CD4-positive, alpha-beta memory T cell (primary cell): ENCODE measurements at places on chromosomes 6 and 20. TPM values are rescaled to one million over a fixed set of nuclear protein-coding genes. Genes with fewer than 3 reads are reported as not detected.
A peak's percentile ranks its signal among the peaks of the same experiment; 100 is the strongest.

DNA sequence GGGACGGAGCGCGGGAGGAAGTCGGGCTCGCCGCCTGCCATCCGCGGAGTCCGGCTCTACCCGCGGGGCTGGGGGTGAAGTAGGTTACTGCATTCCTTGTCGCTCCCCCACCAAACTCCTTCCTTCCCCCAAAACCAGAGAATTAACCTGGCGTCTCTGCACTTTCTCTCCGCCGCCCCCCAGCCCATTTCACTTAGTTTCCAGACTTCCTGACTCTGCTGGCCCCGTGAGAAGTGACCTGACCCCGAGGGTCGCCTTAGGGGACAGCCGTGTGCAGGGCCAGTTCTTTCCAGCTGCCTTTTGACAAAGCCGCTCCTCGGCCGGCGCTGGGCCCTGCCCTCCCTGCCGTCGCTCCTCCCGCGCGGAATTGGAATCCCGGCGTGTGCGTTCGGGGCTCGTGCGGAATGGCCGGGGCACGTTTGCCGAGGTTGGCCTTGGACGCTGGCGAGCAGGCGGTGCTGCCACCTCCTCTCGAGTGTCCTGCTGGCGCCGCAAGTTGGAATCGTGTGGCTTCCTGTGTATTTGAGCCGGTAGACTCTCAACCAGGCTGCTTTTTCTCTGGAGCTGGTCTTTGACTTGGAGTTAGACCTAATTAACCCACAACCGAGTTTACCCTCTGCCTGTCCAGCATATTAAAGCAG lies 650 bp downstream of the DCBLD1 start:
- peaks cover 21% of the 10 kb centered on the region for H3K4me1 ChIP-seq
- peak overlapping the region; percentile 57 for H3K4me3 ChIP-seq
- H3K27me3 ChIP-seq, result no peaks in the 10 kb centered on the region

DNA sequence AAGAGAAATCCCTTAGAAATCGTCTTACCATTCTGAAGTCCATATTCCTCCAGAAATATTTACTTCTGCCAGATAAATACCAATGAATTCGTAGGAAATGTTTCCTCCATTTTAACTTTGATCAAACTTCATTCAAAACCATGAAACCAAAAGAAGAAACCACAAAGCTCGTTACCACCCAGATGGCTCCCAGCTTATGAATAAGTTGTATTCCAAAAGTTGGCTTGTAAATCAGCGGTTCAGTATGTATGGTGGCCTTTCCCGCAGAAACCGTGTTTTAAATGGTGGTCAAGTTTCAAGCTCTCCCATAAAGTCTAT lies 73.6 kb upstream of the RIPOR2 start:
- no peak for DNase-seq
- H3K27me3 ChIP-seq, result no peaks in the 10 kb centered on the region
- H3K27ac ChIP-seq, result peak overlapping the region; percentile 40
- peaks cover 84% of the 10 kb centered on the region for H3K4me1 ChIP-seq
- H3K4me3 ChIP-seq, result no peak overlapping the region

Gene TFAP2C
- not detected for total RNA-seq

Gene PPP1R14C
- total RNA-seq, result not detected

DNA sequence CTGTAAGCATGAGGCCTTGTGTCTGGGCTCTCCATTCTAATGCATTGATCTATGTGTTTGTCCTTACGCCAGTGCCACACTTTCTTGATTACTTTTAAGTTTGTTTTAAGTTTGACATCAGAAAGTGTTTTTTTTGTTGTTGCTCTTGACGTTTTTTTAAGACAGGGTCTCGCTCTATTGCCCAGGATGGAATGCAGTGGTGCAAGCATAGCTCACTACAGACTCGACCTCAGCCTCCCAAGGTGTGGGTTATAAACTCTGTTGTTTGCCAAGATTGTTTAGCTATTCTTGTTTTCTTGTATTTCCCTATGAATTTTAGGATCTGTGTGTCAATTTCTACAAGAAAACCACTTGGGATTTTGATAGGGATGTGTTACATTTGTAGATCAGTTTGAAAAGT lies 5.6 kb downstream of the MCUR1 start:
- H3K27me3 ChIP-seq, result no peaks in the 10 kb centered on the region
- DNase-seq, result no peak
- H3K36me3 ChIP-seq, result peaks cover 4% of the 10 kb centered on the region
- H3K4me1 ChIP-seq, result peaks cover 20% of the 10 kb centered on the region
- H3K4me3 ChIP-seq, result no peak overlapping the region

Gene RBPJL
- not detected for total RNA-seq

Gene POU5F1
- not detected for total RNA-seq

Gene C6orf52
- 1.5 TPM for total RNA-seq

Gene OR2B6
- not detected for total RNA-seq

Gene MYT1
- not detected for total RNA-seq

Gene ANKS1A
- total RNA-seq, result 13.7 TPM

DNA sequence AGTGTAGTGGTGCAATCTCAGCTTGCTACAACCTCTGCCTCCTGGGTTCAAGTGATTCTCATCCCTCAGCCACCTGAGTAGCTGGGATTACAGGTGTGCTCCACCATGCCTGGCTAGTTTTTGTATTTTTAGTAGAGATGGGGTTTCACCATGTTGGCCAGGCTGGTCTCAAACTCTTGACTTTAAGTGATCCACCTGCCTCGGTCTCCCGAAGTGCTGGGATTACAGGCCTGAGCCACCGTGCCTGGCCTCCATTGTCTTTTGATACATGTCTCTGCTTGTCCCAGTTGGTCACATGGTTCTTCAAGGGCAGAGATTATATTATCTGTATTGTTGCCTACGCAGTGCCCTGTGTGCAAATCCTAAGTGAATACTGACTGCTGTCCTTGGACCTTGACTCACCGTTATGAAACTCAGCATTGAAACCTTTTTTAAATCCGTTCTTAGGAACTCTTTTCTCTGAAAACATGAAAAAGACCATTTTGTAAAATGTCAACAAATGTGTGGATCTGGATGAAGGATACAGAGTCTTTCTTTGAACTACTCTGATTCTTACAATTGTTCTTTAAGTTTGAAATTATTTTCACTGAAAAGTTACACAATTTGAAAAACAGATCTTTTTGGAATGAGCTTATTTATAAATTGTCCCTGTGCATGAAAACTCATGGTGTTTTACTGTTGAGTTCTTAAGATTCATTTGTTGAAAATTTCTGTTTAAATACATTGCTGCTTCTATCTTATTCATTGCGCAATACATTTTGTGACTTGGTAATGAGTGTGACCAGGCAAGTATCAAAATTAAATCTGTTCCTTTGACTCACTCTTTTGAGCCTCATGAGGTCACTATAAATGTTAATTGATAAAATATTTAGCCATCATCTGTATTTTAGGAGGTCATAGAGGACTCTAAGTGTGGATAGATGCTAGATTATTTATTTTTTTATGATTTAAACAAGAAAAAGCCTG lies 293.5 kb downstream of the UTRN start:
- no peak for DNase-seq
- H3K27me3 ChIP-seq, result no peaks in the 10 kb centered on the region
- peaks cover 30% of the 10 kb centered on the region for H3K36me3 ChIP-seq

Gene KCNK16
- not detected for total RNA-seq

GRCh38 chr6:140058863-140059262 lies 684.4 kb upstream of the CITED2 start:
- H3K36me3 ChIP-seq, result no peaks in the 10 kb centered on the region
- H3K4me1 ChIP-seq, result no peaks in the 10 kb centered on the region
- H3K27ac ChIP-seq, result no peak overlapping the region
- H3K4me3 ChIP-seq, result no peak overlapping the region

DNA sequence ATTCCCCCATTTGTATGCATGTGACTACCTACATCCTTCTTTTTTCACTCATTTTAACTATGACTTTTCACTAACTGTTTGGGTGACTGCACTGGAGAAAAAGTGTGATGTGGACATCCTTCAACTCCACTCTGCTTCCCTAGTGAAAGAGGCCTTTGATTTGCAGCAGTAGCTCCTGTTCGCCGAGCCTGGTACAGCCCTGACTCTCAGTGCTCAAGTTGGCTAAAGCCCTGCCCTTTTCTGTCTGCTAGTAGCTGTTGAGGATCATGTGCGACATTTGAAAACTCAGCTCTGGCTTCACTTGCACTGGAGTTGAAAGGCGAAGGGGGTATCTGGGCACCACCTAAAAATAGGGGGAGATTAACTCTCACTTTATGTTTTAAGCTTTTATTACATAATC lies 42.1 kb downstream of the DAAM2 start:
- H3K4me3 ChIP-seq, result no peak overlapping the region
- H3K36me3 ChIP-seq, result no peaks in the 10 kb centered on the region
- no peak overlapping the region for H3K27ac ChIP-seq
- no peaks in the 10 kb centered on the region for H3K27me3 ChIP-seq

- H3K4me3 ChIP-seq, result no peak overlapping the region
- no peaks in the 10 kb centered on the region for H3K36me3 ChIP-seq
- H3K27me3 ChIP-seq, result no peaks in the 10 kb centered on the region
These were observed 24.2 kb downstream of the PDRG1 start for GRCh38 chr20:31927627-31928159.

DNA sequence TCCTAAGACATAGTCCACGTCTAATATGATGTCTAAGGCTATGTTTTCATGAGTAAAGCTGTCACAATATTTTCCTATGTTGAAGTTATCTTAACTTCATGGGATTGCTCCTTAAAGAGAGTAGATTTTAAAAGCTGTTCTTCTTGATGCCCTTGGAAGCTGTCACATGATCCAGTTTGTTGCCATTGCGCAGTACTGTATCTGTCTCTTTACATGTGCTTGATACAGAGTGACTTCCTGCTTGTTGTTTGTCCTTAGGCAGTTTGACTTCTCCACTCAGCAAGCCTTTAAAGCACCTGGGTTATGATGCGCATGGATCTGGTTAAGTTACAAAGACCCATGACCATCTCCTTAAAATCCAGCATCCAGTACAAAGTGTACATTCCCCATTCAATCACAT lies 85.4 kb downstream of the CDYL start:
- H3K36me3 ChIP-seq, result no peaks in the 10 kb centered on the region
- H3K4me1 ChIP-seq, result no peaks in the 10 kb centered on the region
- no peak for DNase-seq
- no peaks in the 10 kb centered on the region for H3K27me3 ChIP-seq
- H3K4me3 ChIP-seq, result no peak overlapping the region
- no peak overlapping the region for H3K27ac ChIP-seq

DNA sequence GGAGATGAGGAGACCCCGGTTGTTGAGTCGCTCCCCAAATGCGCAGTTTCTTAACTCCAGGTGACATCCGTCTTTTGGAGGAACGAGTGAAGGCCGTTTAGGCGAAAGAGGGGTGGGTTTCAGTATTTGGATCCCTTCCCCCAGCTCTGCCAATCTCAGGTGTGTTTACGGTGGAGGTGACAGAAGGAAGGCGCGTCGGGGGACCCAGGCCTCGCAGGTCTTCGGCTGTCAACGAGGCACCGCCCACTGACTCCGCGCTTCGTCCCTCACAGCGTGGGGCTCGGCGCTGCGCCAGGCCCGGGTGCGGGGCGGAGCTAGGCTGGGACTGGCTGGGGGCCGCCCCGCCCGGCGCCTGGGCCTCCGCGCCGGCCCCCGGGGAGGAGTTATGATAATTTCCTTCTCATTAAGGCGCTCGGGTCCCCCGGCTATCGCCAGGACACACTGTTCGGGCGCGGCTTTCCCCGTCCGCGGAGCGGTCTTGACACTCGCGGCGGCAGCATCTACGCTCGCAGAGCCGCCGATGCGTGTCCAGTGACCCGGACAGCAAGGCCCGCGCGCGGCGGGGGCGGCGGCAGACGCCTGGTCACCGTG lies at the start of gene TFAP2C:
Gene TFAP2C (plus strand): TSS at position 434 of the 591 bp plus-strand sequence. CDS start 239 bp downstream, outside the sequence.
- H3K36me3 ChIP-seq, result no peaks in the 10 kb centered on the region
- H3K27ac ChIP-seq, result no peak within 1 kb of the TSS
- H3K4me1 ChIP-seq, result peaks cover 18% of the 10 kb centered on the region
- H3K27me3 ChIP-seq, result peaks cover 35% of the 10 kb centered on the region
- H3K4me3 ChIP-seq, result no peak within 1 kb of the TSS
- DNase-seq, result no peak

GRCh38 chr6:4904461-4905025 lies 99.3 kb downstream of the RPP40 start:
- H3K27ac ChIP-seq, result no peak overlapping the region
- no peak for DNase-seq
- no peak overlapping the region for H3K4me3 ChIP-seq
- H3K36me3 ChIP-seq, result no peaks in the 10 kb centered on the region
- H3K4me1 ChIP-seq, result peaks cover 12% of the 10 kb centered on the region
- no peaks in the 10 kb centered on the region for H3K27me3 ChIP-seq

Gene TAGAP
- 161 TPM for total RNA-seq

Gene NKX2-4
- not detected for total RNA-seq

GRCh38 chr6:120083186-120083585 lies 733.6 kb upstream of the MAN1A1 start:
- H3K36me3 ChIP-seq, result no peaks in the 10 kb centered on the region
- DNase-seq, result no peak
- no peak overlapping the region for H3K27ac ChIP-seq
- no peaks in the 10 kb centered on the region for H3K27me3 ChIP-seq

Gene POM121L2
- not detected for total RNA-seq

DNA sequence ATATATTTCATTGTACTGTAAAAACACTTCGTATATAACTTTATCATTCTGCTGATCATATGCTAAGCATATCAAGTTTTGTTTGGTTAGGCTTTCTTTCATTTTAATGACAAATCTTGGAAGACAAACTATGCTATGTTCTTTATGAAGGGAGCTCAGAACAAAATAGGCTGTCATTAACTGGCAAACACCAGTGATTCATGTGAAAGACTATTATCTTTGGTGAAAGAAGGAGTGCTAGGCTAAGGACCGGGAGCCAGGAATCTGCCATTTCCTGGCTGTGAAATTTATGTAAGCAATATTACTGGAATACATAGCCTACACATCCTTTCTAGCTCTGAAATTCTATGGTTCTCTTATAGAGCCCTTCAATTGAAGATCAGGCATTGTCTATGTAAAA lies 136.2 kb upstream of the CCN2 start:
- H3K36me3 ChIP-seq, result no peaks in the 10 kb centered on the region
- H3K4me3 ChIP-seq, result no peak overlapping the region
- no peak overlapping the region for H3K27ac ChIP-seq
